ENCODE measurements at places on chromosomes 16 and 17.

DNA sequence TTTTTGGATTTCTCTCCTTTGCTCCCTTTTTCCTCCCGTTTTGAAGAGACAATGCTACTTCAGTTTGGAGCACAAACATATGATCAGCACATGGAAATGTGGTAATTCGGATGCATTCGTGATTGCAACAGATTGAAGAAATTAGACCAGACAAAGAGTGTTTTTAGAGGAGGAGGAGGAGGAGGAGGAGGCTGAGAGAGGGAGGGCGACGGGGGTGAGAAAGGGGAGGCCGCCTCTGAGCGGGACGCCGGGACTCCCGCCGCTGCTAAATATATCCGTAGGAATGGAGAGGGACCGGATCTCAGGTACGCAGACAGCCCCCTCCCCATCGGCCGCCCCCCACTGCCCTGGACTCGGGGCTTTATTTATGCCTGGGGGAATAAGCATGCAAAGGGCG lies 179.3 kb downstream of the SEC14L1 start:
- DNase-seq = no peak

- no peak for DNase-seq
These were observed 47.9 kb downstream of the MAPT start for GRCh38 chr17:45942284-45942683.

DNA sequence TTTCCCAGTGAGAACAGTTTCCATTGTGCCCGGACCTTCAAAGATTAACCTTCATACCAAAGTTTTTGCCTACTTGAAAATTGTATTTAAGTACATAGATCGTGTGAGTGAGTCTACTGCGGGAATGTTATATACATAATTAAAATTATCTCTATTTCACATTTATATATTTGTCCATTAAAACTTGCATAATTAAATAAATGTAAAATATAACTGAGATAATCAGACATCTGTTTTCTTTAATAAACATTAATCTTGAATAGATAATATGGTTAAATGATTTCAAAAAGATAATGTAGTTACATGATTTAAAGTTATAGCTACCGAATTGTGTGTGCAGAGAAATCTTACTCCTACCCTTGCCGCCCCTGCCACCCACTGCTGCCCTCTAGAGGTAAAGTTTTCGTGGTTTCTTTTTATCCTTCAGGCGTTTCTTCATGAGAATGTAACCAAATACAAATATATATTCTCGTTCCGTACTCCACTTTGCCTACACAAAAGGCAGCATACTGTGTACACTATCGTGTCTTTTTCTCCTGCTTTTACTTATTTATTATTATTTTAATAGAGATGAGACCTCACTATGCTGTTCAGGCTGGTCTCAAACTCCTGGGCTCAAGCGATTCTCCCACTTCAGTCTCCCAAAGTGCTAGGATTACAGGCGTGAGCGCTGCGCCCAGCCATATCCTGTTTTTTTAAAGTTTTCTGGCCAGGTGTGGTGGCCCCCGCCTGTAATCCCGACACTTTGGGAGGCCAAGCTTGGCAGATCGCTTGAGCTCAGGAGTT lies 35.6 kb downstream of the RPA1 start:
- no peak for DNase-seq

DNA sequence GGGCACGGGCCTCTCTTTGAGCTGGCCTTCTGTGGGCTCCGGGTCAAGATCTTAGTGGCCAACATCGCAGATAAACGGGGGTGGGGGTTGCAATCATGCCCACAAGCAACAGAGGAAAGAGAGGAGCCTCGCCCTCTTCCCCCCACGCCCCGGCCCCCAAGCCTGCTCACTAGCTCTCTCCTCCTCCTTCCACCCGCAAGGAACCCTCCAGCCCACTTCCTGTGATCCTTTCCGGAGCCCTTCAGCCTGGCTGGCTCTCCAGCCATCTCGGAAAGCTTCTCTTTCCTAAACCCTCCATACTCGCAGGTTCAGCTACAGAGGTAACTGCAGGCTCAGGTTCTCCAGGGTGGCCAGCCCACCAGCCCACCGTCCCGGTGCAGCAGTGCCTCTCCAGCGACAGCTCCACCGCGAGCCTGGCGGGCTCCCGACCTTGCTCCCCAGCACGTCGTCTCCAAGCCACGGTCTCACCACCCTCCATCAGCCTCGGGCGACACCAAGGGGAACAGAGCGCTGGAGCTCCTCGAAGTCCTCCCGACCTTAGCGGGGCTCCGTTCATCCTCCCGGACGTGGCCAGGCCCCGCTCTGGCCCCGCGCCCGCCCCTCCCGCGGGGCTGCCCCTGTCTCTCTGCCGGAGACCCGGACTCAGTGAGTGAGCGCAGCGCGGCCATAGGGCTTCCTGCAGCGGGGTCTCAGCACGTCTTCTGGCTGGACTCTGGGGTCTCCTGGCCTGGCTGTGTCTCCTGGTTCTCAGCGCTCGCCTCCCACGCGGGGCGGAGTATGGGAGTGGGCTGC lies 12.9 kb upstream of the ODF4 start:
- peak; percentile 12 for DNase-seq

DNA sequence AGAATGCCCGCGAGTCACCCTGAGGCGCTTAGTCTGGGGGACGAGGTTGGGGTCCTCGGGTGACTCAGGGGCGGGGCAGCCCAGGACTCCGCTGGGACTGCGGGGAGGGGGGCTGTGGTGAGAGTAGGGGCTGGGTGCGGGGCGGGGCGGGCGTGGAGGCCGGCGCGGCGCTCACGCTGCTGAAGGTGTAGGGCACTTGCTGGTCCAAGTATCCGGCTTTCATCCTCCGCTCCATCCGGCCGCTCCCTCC lies 832 bp downstream of the ETV4 start:
- no peak for DNase-seq

Data from activated T-cell treated with anti-CD3 and anti-CD28 coated beads for 48 hours (primary cell).